ENCODE measurements at places on chromosomes 16 and 17.

GRCh38 chr16:56286809-56287208, 95.5 kb downstream of the GNAO1 start:
- DNase-seq: no peak

DNA sequence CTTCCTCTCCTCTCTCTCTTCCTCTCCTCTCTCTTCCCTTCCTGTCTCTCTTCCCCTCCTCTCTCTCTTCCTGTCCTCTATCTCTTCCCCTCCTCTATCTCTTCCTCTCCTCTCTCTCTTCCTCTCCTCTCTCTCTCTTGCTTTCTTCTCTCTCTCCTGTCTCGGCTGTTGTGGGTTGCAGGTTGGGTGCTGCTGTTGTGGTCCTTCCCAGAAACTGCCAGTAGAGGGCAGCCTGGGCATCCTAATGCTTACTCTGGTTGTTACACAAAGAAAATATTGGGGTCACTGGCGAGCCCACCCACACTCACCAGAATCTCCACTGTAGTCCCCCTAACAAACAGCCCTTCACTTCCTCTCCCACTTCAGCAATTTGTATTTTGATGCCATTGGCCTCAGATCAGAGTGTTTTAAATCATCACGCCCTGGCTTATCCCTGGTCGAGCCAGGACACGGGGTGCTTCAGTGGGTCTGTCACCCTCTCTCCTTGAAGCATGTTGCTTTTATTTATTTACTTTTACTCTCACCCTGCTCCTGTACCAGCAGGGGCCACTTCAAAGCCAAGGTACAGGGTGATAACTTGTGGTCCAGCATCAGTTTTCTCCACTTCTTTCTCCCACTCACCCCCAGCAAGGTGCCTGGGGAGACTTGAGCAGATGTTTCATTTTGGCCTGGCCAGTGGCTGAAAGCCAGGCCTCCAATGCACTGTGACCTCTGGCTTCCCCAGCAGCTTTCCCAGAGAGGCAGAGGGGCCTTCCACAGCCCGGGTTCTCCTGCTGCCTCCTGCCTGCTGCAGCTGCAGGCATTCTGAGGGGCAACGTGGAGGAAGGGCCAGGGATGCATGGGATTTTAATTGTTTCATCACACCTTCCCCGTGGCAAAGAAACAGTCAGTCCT, 4.7 kb upstream of the MMP15 start:
- DNase-seq: peak; percentile 83

- DNase-seq: no peak
These were observed 16.5 kb downstream of the KATNIP start for GRCh38 chr16:27566417-27566816.

DNA sequence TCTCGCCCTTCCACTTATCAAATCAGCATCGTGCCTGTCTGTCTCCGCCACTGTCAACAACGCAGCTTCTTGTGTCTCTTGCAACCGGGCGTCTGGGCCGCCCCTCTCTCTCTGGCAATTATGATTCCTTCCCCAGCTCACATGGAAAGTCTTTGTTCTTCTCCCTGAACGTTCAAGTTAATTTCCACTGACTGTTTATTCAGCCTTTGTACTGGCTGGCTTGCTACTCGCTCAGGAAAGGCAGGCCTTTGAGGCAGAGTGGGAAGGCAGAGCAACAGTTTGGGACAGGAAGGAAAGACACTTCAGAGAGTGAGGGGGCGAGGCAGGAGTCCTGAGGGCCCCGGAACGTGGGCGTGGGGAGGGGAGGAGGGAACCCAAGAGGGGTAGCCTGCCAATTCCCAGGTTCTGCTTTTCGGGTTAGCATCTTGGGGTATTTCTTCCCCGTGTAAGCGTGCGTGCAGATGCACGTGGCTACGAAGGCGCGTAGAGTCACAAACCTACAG, 50.8 kb downstream of the AKAP1 start:
- DNase-seq: peak; percentile 61

GRCh38 chr16:56357765-56358322, 67.5 kb downstream of the AMFR start:
- peak; percentile 56 for DNase-seq
